ENCODE measurements at places on chromosomes 7 and 10. TPM values are rescaled to one million over a fixed set of nuclear protein-coding genes. Genes with fewer than 3 reads are reported as not detected.

Gene LEP
- 0.23 TPM for total RNA-seq

GRCh38 chr10:131784363-131785120 is 116.3 kb upstream of the PPP2R2D start:
- no peaks in the 10 kb centered on the region for H3K27me3 ChIP-seq
- H3K27ac ChIP-seq, result no peak overlapping the region
- no peaks in the 10 kb centered on the region for H3K36me3 ChIP-seq
- no peak overlapping the region for H3K4me3 ChIP-seq
- no peak for DNase-seq
- no peaks in the 10 kb centered on the region for H3K4me1 ChIP-seq

GRCh38 chr10:24444337-24444736 is 235.4 kb downstream of the KIAA1217 start:
- DNase-seq, result no peak
- no peaks in the 10 kb centered on the region for H3K36me3 ChIP-seq
- H3K27ac ChIP-seq, result no peak overlapping the region
- H3K4me3 ChIP-seq, result no peak overlapping the region

DNA sequence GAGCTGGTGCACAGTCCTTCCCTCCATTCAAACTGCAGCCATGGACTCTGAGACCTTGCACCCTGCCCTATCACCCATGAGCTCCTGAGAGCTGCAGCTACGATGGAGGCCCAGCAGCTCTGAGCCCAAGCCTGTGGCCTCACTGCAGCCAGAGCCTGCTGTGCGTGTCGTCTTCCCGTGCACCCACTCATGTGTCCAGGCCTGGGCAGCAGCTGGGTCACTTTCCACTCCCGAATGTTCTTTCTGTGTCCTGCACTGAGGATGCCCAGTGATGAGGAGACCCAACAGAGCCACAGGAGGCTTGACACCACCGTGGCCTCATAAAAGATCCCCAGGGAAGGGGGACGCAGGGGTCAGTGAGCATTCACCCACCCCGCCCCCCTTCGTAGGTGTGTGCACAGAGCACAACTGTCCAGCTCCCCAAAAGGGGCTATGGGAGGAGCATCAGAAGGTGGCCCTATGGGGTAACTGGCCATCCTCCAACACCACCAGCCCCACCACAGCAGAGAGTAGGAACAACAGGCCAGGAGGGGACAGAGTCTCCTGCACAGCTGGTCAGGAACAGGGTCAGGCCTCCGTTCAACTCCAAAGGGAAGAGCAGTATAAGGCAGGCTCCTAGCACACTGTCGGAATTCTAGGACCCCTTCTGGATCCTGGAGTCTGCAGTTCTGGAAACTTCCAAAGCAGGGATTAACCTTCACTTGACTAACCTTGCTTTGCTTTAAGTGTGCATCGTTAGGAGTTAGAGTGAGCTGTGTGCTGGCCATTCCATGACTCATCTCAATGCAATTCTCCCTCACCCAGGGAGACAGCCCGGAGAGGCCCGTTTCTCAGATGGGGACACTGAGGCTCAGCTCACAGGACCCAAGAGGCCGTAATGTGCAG is 52.6 kb downstream of the RASGEF1A start:
- DNase-seq, result no peak
- H3K27ac ChIP-seq, result no peak overlapping the region
- H3K4me3 ChIP-seq, result no peak overlapping the region
- no peaks in the 10 kb centered on the region for H3K27me3 ChIP-seq

Gene ATG9B
- total RNA-seq, result 1.0 TPM

DNA sequence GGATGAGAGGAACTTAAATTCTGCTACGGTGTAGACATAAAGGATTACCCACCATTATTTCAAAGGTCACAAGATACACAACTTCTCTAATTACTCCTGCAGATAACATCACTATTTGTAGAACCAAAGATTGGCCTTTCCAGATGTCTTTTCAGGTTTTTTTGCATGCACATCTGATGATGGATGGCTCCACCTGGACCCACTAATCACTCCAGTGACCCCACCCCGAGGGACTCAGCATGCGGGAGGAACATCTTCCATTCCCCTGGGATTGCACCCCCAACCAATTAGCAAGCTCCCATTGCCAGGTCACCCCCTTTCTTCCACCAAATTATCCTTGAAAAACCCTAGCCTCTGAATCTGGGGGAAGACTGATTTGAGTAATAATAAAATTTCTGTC is 608.9 kb downstream of the CNTNAP2 start:
- no peak overlapping the region for H3K4me3 ChIP-seq
- no peaks in the 10 kb centered on the region for H3K36me3 ChIP-seq
- DNase-seq, result no peak
- H3K4me1 ChIP-seq, result no peaks in the 10 kb centered on the region
- H3K27me3 ChIP-seq, result no peaks in the 10 kb centered on the region
- H3K27ac ChIP-seq, result no peak overlapping the region

DNA sequence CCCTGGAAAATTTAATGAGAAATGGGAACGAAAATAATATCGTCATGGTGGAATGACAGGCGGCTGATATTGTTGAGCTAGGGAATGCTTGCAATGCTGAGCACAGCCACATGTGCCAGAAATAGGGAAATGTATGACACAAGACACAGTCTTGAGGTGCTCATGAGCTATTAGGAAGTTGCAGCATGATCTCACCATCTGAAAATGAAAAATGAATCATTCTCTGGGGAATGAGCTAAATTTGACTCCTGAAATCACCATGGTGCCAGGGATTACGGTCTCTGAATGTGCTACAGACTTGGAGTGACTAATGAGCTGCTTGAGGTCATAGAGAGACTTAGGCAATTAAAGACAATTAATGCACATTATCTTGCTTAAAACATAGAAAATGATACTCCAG is 845.0 kb downstream of the CNTNAP2 start:
- no peaks in the 10 kb centered on the region for H3K36me3 ChIP-seq
- no peak overlapping the region for H3K4me3 ChIP-seq
- no peak for DNase-seq
- H3K4me1 ChIP-seq, result no peaks in the 10 kb centered on the region

Gene OR2A1
- total RNA-seq, result 0.24 TPM

GRCh38 chr7:131564640-131565039 is 8.2 kb upstream of the PODXL start:
- H3K4me1 ChIP-seq, result no peaks in the 10 kb centered on the region
- H3K4me3 ChIP-seq, result no peak overlapping the region
- H3K36me3 ChIP-seq, result no peaks in the 10 kb centered on the region
- no peaks in the 10 kb centered on the region for H3K27me3 ChIP-seq

GRCh38 chr10:92757066-92757710 is 67.4 kb downstream of the HHEX start:
- peak; percentile 55 for DNase-seq
- H3K4me3 ChIP-seq, result no peak overlapping the region
- H3K4me1 ChIP-seq, result no peaks in the 10 kb centered on the region
- H3K27me3 ChIP-seq, result no peaks in the 10 kb centered on the region
- H3K36me3 ChIP-seq, result no peaks in the 10 kb centered on the region

GRCh38 chr7:84454174-84454959 is 259.8 kb upstream of the SEMA3A start:
- DNase-seq, result no peak
- H3K4me1 ChIP-seq, result no peaks in the 10 kb centered on the region
- no peaks in the 10 kb centered on the region for H3K27me3 ChIP-seq
- no peak overlapping the region for H3K27ac ChIP-seq
- H3K36me3 ChIP-seq, result no peaks in the 10 kb centered on the region
- no peak overlapping the region for H3K4me3 ChIP-seq

DNA sequence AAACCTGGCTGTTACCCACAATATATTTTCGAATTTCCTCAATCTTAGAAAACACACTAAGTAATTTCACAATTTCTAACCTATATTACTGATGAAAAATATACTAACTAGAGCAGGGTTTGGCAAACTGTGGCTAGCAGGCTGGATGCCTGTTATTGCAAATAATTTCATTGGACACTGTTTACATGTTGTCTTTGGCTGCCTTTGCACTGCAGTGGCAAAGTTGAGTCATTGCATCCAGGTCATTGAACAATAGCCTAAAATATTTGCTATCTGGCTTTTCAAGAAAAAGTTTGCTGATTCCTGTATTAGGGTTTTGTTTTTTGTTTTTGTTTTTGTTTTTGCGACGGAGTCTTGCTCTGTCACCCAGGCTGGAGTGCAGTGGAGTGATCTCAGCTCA is 47.2 kb downstream of the KIF11 start:
- H3K4me1 ChIP-seq, result no peaks in the 10 kb centered on the region
- no peak overlapping the region for H3K4me3 ChIP-seq
- no peaks in the 10 kb centered on the region for H3K36me3 ChIP-seq
- no peak for DNase-seq

Gene UBE2D4
- total RNA-seq, result 14.8 TPM

DNA sequence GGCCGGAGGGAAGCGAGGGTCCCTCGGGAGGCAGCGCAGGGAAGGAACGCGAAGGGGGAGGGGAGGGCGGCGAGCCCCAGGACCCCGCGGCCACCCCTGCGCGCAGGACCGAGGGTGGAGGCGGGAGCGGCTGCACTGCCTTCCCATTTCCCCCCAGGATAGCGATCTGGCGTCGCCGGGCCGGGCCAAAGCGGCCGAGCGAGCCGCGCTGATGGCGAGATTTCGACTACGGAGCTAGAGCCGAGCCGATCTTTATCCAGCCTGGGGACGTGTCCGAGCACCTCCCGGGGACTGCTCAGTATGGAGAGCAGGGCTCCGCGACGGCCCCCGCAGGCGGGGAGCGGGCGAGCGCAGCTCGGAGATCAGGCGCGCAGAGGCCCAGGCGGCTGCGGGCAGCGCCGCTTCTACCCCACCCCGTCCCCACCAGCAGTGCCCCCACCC is 590 bp upstream of the CRTAC1 start:
- peaks cover 9% of the 10 kb centered on the region for H3K4me1 ChIP-seq
- H3K4me3 ChIP-seq, result peak overlapping the region; percentile 26
- H3K27ac ChIP-seq, result no peak overlapping the region
- no peaks in the 10 kb centered on the region for H3K27me3 ChIP-seq
- no peaks in the 10 kb centered on the region for H3K36me3 ChIP-seq

DNA sequence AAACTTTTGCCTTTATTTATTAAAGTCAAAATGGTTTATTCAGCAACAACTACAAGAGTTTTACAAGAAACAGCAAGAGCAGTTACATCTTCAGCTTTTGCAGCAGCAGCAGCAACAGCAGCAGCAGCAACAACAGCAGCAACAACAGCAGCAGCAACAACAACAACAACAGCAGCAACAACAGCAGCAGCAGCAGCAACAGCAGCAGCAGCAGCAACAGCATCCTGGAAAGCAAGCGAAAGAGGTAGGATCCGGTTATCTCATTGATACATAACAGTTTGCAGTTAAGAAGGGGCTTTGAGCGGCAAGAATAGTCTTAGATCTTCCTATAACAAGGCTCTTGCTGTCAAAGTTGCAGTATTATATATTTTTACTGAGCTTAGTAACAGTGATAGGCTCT is 215.1 kb downstream of the FOXP2 start:
- no peaks in the 10 kb centered on the region for H3K4me1 ChIP-seq
- DNase-seq, result no peak
- H3K27ac ChIP-seq, result no peak overlapping the region
- no peaks in the 10 kb centered on the region for H3K27me3 ChIP-seq
- H3K36me3 ChIP-seq, result no peaks in the 10 kb centered on the region

Gene HOXA11
- not detected for total RNA-seq

- no peak for DNase-seq
- H3K36me3 ChIP-seq, result no peaks in the 10 kb centered on the region
- H3K4me3 ChIP-seq, result no peak overlapping the region
- H3K27ac ChIP-seq, result no peak overlapping the region
- H3K4me1 ChIP-seq, result peaks cover 1% of the 10 kb centered on the region
- no peaks in the 10 kb centered on the region for H3K27me3 ChIP-seq
Measured at GRCh38 chr10:34575882-34576281, 239.2 kb downstream of the PARD3 start.

Gene ITPRID1
- not detected for total RNA-seq

DNA sequence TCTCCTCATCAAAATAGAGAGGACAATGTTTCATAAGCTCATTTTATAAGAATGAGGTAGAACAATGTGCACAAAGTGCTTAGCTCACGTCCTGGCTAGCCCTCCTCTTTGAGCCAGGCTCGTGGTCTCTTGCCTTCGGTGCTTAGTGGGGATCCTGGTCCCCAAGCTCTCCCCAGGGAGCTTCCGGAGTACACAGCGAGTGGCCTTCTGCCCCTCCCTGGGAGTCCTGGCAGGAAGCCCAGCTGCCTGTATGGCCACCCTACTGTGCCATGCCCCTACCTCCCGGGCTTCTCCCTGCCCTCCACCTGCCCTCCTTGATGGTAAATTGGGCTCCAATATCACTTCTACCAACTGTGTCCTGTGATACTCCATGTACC is 868 bp downstream of the MYO1G start:
- no peaks in the 10 kb centered on the region for H3K36me3 ChIP-seq
- no peaks in the 10 kb centered on the region for H3K27me3 ChIP-seq
- H3K4me3 ChIP-seq, result no peak overlapping the region
- no peaks in the 10 kb centered on the region for H3K4me1 ChIP-seq
- no peak overlapping the region for H3K27ac ChIP-seq

GRCh38 chr10:89242840-89243568 is 8.6 kb downstream of the LIPA start:
- no peak overlapping the region for H3K4me3 ChIP-seq
- no peak for DNase-seq
- no peaks in the 10 kb centered on the region for H3K36me3 ChIP-seq
- H3K4me1 ChIP-seq, result no peaks in the 10 kb centered on the region
- H3K27ac ChIP-seq, result no peak overlapping the region

- H3K4me3 ChIP-seq, result no peak overlapping the region
- H3K27ac ChIP-seq, result no peak overlapping the region
- H3K36me3 ChIP-seq, result no peaks in the 10 kb centered on the region
- no peak for DNase-seq
Measured at GRCh38 chr7:153934048-153934447, 118.2 kb upstream of the DPP6 start.

- H3K36me3 ChIP-seq, result no peaks in the 10 kb centered on the region
- DNase-seq, result no peak
- H3K4me1 ChIP-seq, result no peaks in the 10 kb centered on the region
Measured at GRCh38 chr7:90187507-90188050, 24.0 kb upstream of the STEAP2 start.

Gene BAIAP2L1
- total RNA-seq, result 1.8 TPM

Gene ARL3
- total RNA-seq, result 25.2 TPM

Gene LIPN
- total RNA-seq, result not detected

- peaks cover 3% of the 10 kb centered on the region for H3K27me3 ChIP-seq
- DNase-seq, result no peak
- H3K27ac ChIP-seq, result no peak overlapping the region
- H3K4me3 ChIP-seq, result no peak overlapping the region
- H3K36me3 ChIP-seq, result no peaks in the 10 kb centered on the region
Measured at GRCh38 chr7:79828866-79829265, 305.8 kb upstream of the GNAI1 start.

- H3K4me1 ChIP-seq, result peaks cover 3% of the 10 kb centered on the region
- H3K36me3 ChIP-seq, result no peaks in the 10 kb centered on the region
- no peak overlapping the region for H3K27ac ChIP-seq
- H3K27me3 ChIP-seq, result no peaks in the 10 kb centered on the region
- no peak overlapping the region for H3K4me3 ChIP-seq
Measured at GRCh38 chr10:107918171-107918570, 753.7 kb upstream of the SORCS1 start.

Gene CUEDC2
- 60.0 TPM for total RNA-seq

All from ovary (tissue), 10 donors.